Temporal lobe (tissue), 4 donors: ENCODE measurements at places on chromosomes 2 and 18. TPM values are rescaled to one million over a fixed set of nuclear protein-coding genes. Genes with fewer than 3 reads are reported as not detected.

CDKL4 gene
- total RNA-seq, result 5.7 TPM

PLEKHA3 gene
- total RNA-seq, result 14.8 TPM

ABCG8 gene
- 0.74 TPM for total RNA-seq

ASPRV1 gene
- total RNA-seq, result 1.7 TPM

CPS1 gene
- 2.0 TPM for total RNA-seq

LCT gene
- not detected for total RNA-seq

AKAIN1 gene
- total RNA-seq, result 2.5 TPM

FN1 gene
- total RNA-seq, result 203 TPM

HOXD1 gene
- not detected for total RNA-seq

RGPD3 gene
- total RNA-seq, result 0.98 TPM

LRP1B gene
- 52.1 TPM for total RNA-seq

NAT8 gene
- total RNA-seq, result not detected

BMP10 gene
- not detected for total RNA-seq

AOX1 gene
- total RNA-seq, result 1.7 TPM

CCL20 gene
- total RNA-seq, result not detected

NOTO gene
- not detected for total RNA-seq

POMC gene
- 0.49 TPM for total RNA-seq

ZNF396 gene
- total RNA-seq, result 3.2 TPM

PAIP2B gene
- total RNA-seq, result 13.3 TPM

TUBB8B gene
- total RNA-seq, result not detected

DSC3 gene
- 0.49 TPM for total RNA-seq

TMEM37 gene
- not detected for total RNA-seq

GAREM2 gene
- total RNA-seq, result 10.6 TPM

CAPN13 gene
- 0.25 TPM for total RNA-seq

NLRC4 gene
- total RNA-seq, result 0.49 TPM

PGAP1 gene
- total RNA-seq, result 110 TPM

SERPINB3 gene
- not detected for total RNA-seq

RAB11FIP5 gene
- total RNA-seq, result 6.1 TPM
